ENCODE measurements at places on chromosomes 13 and 19.

- DNase-seq = no peak
Observed at GRCh38 chr19:16420336-16420676, 51.5 kb downstream of the EPS15L1 start.

DNA sequence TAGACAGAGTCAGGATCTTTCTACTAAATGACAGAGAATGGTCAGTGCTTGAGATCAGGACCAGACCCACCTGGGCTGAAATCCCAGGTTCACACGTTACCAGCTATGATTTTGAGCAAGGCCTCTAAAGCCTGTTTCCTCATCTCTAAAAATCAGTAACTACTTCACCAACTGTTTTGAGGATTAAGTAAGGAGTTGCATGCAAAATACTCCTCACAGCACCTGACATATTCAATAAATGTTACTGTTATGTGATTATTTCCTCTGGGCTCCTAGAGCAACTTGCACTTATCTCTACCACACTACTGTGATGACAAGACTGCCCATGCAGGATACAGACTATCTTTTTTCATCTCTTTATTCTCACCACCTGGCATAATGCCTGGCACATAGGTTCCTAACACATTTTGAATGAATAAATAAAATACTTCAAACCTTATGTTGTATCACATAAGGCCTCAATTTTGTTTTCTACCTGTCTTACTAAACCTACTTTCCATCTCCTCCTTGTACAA lies 1.8 kb downstream of the KATNAL1 start:
- DNase-seq = no peak

- peak; percentile 42 for DNase-seq
Observed at GRCh38 chr13:101452519-101453485, at the start of gene ITGBL1. Gene ITGBL1 (plus strand): TSS chr13:101452675. CDS start chr13:101452834, 159 bp downstream.

DNA sequence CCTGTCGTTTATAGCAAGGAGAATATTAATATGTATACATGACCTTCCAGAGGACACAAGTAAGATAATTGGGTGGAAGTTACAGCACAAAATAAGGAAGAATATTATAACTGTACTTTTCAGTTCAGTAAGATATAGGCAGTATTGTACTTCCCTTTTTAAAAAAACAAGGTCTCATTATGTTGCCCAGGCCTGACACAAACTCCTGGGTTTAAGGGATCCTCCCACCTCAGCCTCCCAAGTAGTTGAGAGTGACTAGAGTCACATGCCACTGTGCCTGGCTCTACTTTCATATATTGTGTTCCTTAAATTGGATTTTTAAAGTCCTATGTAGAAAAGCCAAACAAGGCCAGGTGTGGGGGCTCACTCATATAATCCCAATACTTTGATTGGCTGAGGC lies 19.5 kb upstream of the MAB21L1 start:
- no peak for DNase-seq

DNA sequence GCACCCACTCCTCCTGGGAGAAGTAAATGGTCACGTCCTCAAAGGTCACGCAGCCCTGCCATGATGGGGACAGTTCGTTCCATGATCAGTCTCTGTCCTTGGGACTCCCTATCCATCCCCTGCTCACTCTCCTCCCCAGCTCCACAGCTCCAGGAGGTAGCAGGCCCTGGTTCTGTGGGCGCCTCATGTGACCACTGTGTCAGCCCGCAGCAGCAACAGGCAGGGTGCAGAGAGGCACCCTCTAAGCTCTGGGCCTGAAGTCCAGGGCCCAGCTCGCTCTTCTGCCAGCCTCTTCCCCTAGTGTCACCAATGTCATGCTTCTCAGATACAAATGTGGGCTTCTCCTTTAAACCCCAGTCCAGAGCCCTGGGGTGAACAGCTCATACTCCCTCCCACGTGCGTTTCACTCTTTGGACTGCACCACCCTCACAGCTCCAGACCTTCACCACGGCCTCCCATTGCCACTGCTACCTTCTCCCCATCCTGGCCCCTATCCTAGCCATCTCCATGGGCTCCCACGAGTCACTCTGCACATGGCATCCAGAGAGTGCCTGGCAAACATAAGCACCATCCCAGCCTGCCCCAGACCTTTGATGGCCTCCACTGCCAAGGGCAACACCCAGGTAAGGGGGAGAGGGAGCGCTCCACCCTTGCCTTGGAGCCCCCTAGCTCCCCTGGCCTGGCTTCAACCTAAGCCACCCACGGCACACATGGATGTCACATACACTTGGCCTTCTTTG lies 2.9 kb downstream of the ZNF792 start:
- no peak for DNase-seq

GRCh38 chr19:31601855-31602254 lies 252.6 kb upstream of the TSHZ3 start:
- DNase-seq = no peak

Measured in NCI-H446 (cell line).